Testis (tissue), 5 donors: ENCODE measurements at places on chromosomes 11 and 22. TPM values are rescaled to one million over a fixed set of nuclear protein-coding genes. Genes with fewer than 3 reads are reported as not detected.

GRCh38 chr11:14144934-14145333 is 182.4 kb downstream of the SPON1 start:
- DNase-seq = no peak

GRCh38 chr22:33221568-33221967 is 163.4 kb upstream of the SYN3 start:
- no peak for DNase-seq

DNA sequence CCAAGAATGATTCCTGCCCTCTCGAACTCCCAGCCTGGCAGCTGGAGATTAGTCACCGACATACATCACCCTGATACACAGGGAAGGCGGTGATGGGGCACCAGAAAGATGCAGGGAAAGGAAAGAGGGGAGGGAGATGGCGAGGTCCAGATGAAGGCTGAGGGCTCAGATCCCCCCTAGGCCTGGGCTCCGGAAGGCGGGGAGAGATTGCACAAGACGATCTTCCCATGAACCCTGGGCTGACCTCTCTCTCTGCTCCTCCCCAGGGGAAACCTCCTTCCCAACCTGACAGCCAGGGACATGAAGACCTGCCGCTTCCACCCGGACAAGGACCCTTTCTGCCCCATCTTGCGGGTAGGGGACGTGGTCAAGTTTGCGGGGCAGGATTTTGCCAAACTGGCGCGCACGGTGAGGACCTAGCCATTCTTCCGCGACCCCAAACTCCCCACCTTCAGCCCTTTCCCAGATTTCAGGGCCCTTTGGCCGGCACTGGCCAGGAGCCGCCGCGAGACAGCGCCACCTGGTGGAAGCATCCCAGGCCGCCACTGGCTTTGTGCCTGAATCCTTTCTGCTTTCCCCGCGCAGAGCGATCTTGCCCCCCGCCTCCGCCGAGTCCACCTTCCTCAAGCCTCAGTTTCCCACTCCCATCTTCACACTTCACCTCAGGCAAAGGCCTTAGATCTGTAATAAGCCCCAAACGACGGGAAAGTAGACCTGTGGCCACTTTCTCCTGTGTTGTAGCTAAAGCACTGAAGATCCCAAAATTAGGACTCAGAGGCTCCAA is 11.5 kb downstream of the P2RX3 start:
- peak; percentile 84 for DNase-seq

The NUDT22 gene
- 50.9 TPM for total RNA-seq

The CASP4 gene
- 16.1 TPM for total RNA-seq
